ENCODE measurements at places on chromosomes 6 and 20.

DNA sequence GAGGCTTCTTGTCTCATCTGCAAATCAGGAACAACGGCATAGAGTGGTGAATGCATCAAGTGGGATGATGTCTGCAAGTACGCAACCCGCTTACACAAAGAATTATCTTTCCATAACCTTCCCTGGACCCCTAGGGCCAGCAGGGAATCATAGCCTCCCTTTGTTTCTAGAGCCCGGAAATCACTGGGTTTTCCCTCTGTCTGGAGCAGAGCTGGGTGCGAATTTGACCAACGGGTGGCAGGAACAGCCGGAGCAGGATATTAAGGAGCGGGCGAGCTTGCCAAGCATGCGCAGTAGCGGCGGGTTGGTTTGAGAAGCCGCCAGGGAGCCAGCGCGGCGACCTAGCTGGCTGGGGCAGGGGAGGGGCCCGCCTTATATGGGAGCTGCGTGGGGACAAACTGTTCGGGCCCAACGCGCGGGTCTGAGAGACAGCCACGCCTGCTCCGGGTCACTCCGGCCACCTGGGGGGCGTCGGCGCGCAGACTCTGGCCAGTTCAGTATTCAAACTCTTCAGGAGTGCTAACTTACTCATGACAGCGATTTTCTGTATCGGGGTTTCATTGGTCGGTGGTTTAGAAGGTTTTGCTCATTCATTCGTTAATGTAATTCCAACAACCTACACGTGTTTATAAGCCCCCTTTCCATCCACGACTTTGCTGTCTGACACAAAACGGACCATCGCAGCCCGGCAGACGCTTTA, 1.6 kb upstream of the KIF16B start:
- DNase-seq, result peak; percentile 27

GRCh38 chr20:56278196-56278595, 29.7 kb downstream of the MC3R start:
- no peak for DNase-seq

- DNase-seq, result no peak
Observed at GRCh38 chr6:85684133-85684808, 41.6 kb upstream of the SYNCRIP start.

GRCh38 chr6:142756215-142756630, 188.8 kb downstream of the HIVEP2 start:
- DNase-seq, result no peak

GRCh38 chr20:57433657-57434389, 42.6 kb downstream of the RBM38 start:
- DNase-seq, result no peak

DNA sequence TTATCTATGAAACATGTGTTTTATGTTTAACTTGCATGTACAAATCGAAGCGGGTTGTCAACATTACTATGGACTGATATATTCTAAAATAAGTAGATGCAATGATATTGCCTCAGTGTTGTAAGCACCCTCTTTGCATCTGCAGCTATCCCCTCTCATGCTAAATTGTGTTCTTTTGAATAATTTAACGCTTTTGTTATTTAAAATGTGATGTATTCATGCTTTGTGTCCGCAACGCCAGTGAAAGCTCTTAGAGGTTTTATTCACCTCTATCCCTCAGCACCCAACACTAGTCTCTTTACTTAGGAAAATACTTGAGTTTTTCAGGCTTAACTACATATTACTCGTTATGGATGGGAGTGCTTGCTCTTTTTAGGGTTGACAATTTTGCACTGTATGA, 173.7 kb upstream of the ID4 start:
- no peak for DNase-seq

DNA sequence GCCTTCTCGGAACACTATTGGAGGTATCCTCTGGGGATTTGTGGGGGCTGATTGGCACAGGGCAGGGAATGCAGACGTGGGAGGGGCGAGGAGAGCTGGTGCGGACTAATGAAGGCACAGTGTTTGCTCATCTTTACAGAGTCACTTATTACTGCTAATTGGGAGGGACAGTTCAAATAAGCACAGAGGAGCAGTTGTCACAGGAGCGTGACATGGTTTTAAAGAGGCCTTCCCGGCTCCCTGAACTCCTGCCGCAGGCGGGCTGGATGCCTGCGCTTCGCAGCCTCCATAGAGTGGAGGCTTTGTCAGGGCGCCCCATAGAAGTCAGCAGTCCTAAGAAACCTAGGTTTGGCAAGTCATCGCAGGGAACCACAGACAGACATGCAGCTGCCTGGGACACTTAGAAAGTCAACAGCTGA, 149.6 kb downstream of the LINC00237 start:
- DNase-seq, result no peak

- no peak for DNase-seq
Observed at GRCh38 chr6:24545183-24545582, 50.4 kb downstream of the ALDH5A1 start.

DNA sequence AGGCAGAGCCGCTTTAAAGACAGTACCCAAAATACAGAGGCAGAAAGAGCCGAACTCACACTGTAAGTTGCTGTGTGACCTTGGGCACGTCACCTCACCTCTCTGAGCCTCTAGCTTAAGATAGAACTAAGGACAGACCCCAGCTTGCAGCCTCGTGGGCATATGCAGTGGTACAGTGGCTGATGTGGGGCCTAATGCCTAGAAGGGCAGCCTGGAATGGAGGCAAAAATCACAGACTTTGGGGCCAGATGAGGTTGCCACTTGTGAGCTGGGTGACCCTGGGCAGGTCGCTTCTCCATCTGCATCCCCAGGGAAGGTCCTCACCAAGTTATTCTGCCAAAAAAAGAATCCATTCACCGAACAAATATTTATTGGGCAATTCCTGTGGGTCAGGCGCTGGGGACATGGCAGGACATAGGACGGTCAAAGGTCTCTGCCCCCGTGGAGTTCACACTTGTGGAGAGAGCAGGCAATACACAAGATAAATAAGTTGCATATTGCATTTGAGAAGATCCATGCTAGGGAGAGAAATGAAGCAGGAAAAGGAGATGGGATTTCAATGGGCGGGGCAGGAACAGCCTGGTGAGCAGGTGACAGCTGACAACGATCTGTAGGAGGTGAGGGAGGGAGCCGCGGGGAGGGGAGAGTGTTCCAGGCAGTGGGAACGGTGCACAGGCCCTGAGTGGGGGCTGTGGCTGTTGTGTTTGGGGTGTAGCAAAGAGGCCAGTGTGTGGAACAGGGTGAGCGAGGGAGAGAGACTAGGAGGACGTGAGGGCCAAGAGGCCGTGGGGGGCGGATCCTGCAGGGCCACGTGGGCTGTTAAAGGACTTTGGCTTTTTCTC, 115.2 kb downstream of the CEBPB start:
- no peak for DNase-seq

DNA sequence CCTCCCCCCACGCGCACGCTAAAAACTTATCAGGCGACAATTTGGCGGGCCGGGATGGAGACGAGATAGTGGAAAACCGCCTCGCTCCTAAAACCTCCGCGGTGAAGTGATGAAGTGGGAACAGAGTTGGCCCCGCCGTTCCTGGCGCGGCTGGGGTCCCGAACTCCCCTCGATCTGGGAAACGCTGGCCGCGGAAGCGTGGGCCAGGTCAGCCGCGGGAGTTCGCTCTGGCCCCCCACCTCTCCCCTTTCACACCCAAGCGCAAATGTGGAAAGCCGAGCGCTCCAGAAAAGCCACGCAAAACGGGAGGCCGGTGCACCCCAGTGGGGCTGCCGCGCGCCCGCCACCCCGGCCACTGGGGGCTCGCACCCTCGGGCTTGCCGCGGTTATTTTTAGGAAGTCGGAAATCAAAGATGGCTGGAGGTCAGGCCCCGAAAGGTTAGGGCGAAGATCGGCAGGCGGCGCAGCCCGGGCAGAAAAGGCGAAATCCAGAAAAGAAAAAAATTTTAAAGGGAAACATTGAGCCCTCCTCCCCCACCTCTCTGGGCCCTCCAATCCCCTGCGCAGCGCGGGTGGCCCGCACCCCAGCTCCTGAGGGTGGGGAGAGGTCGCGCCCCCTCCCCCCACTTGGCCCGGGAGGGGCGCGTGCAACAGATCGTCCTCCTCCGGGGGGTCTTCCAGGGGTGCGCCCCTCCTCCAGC, 1.0 kb downstream of the SALL4 start:
- DNase-seq, result no peak

GRCh38 chr6:158061709-158062461, 80.2 kb downstream of the SYNJ2 start:
- no peak for DNase-seq
